ENCODE measurements at places on chromosomes 3 and 15. TPM values are rescaled to one million over a fixed set of nuclear protein-coding genes. Genes with fewer than 3 reads are reported as not detected.

- DNase-seq, result peak; percentile 56
Observed at GRCh38 chr15:42046597-42046996, 25.8 kb upstream of the PLA2G4E start.

DNA sequence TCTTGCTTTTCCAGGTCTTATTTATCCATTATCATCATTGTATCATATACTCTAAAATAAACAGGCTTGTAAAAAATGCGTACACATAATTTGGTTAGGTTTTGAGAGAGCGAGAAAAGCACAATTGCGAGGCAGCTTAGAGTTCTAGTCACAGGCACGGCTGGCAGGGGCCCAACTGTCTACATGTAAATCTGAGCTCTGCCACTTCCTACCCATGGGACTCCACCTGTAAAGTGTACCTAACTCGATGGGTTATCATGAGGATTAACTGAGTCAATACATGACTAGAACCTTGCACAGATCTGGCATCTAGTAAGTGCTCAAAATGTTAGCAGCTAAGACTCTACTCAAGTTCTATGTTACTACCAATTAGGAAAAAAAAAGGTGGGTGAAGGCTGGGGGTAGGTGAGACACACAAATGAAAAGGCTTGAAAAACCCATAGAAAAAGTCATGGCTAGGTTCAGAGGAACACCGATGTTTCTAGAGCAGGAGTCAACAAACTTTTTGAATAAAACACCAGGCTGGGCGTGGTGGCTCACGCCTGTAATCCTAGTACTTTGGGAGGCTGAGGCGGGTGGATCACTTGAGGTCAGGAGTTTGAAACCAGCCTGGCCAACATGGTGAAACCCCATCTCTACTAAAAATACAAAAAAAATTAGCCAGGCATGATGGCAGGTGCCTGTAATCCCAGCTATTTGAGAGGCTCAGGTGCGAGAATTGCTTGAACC lies 36.2 kb downstream of the GLB1 start:
- no peak for DNase-seq

DNA sequence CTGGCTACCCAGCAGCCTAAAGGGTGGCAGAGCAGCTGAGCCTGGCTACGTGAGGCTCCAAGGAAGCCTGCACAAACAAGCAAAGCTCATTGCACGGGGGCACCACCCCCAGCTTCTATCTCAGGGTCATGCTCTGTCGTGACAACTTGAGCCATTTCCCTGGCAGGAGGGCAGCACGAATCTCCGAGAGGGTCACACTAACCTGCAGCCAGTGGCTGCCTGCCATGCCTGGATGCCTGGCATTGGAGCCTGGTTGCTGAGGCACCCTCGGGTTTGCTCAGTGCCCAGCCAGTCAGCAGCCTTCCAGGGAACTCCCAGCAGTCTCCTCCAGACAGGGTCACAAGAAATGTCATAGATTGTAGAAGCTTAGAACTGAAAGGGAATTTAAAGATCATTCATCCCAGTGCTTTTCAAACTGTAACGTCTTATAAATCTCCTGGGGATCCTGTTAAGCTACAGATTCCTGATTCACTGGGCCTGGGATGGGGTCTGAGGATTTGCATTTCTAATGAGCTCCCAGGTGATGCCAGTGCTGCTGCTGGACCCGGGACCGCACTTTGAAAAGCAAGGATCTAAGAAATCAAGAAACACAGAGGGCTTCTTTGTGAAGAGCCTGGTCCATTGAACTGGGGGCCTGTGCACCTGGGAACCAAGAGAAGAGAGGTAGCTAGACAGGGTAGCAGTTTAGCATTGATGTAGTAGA lies 48.4 kb downstream of the TMEM266 start:
- no peak for DNase-seq

- DNase-seq, result peak; percentile 37
Observed at GRCh38 chr15:43105077-43105736, 631 bp downstream of the UBR1 start.

DNA sequence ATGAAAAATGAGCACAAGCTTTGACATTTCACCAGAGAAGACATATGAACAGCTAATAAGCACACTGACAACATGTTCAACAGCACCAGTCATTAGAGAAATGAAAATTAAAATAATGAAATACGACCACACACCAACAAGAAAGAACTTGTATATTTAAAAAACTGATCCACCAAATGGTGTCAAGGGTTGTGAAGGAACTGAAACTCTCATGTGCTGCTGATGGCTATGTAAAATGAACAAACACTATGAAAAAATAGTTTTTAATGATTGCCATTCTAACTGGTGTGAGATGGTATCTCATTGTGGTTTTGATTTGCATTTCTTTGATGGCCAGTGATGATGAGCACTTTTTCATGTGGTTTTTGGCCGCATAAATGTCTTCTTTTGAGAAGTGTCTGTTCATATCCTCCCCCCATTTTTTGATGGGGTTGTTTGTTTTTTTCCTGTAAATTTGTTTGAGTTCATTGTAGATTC lies 193.8 kb downstream of the SCAPER start:
- no peak for DNase-seq

DNA sequence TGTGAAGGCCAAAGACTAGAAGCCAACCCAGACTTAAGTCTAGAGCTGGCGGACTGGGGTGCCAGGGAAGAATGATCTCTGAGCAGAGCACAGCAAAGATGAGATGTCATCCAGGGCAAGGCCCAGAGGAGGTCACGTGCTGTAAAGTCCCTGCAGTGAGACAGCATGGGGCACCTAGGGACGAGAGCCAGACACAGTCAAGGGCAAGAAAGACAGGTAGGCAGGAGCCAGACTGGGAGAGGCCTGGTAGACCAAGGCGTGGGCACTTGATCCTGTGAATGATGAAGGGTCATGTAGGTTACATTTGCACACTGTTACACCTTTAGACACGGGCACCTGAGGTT lies 379.7 kb upstream of the PROK2 start:
- no peak for DNase-seq

DNA sequence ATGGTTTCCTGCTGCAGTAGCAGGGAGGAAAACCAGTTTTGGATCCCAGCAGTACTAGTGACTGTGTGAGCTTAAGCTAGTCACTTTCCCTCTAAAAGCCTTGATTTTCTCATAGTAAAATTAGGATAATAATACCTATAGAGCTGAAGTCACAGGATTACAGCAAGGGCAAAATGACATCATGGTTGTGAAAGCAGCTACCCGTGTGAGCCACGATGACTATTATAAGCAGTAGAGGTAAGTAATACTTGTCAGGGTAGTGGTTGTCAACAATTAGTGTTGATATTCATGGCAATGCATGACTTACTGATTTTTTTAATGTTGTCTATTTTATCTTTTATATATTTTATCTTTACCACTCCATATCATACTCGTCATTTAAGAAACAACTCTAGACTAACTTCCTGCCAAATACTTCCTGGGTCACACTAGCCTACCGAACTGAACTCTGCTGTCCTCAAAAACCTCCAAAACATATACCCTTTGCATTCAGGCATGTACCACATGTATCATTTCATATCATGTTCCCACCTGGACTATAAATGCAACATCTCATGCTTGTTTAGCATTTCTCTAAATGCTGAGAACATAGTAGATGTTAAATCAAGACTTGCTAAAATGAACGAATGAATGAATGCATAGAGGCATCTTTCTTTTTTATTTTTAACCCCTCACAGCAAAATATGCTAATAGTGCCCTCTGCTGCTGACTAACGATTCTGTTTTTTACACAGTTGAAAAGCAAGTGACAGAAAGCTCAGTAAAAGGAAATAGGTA lies 172.6 kb downstream of the P3H2 start:
- DNase-seq, result peak; percentile 94

GRCh38 chr3:192696943-192697587 lies 30.3 kb downstream of the FGF12 start:
- DNase-seq, result no peak

DNA sequence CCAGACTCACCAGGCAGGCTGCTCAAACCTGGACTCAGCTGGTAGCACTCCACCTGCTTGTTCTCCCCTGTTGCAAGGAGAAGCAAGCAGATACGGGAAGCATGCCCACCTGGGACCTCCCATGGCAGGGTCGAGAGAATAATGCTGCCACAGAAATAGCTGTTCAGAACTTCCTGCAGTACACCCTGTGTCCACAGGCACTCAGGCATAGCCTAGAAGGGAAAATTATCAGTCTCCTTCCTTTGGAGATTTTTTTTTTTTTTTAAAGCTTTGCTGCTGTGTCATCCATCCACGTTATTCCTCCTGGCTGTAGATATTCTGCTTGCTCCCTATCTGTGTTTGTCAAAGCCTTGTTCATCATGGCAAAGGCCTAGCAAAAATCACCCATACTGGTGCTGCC lies 32.7 kb upstream of the RPS17 start:
- DNase-seq, result no peak

DNA sequence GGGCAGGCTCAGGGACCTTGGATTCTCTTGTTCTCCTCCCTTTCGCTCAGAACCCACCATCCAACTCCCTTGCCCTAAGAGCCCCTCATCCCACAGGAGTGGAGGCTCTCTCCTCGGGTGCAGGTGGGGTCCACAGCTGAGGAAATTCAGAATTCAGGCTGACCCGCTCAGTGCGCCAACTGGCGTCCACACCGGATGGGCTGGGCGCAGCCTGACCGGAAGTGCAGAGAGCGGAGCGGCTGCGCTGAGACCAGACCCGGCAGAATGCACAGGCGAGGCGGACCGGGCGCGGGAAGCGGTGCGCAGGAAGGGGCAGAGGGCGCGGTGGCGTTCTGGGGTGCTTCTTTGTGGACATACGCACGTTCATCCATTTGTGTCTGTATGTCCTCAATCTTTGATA lies 210.4 kb upstream of the NDN start:
- no peak for DNase-seq

- peak; percentile 43 for DNase-seq
Observed at GRCh38 chr3:14989943-14990779, 42.8 kb downstream of the NR2C2 start.

DNA sequence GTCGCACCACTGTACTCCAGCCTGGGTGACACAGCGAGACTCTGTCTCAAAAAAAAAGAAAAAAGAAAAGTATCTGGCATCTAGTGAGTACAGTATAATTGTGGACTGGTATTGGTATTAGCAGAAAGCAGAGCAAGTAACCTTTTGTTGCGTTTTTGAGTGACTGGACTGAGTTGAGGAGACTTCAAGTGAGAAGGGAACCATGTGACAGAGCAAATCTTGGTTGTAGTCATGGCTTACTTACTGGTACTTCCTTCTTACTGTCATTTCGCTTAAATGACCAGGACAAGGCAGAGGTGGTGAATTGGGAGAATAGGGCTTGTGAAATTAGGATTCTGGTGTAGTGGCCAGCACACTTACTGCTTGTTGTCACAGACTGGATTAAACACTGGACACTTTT lies 20.6 kb downstream of the RTF1 start:
- DNase-seq, result no peak

- no peak for DNase-seq
Observed at GRCh38 chr15:43794269-43795037, 2.3 kb downstream of the SERF2 start.

- DNase-seq, result no peak
Observed at GRCh38 chr3:133538154-133538553, 35.3 kb upstream of the CDV3 start.

DNA sequence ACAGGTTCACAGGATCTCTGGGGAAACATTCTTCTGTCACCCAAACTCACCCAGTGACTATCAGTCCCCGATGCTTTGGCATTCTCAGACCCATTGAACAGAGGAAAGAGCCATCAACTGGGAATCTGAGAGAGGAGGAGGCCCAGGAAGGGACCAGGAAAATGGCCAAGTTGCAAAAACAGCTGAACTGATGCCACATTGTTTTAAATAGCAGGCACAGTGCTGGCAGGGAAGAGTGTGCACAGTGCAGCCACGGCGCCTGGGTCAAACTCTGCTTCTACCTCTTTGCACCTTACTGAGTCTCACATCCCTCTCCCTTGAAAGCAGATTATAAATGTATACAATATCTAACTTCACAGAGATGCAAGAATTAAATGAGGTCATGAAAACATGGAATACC lies 66.4 kb downstream of the SRGAP3 start:
- DNase-seq, result no peak

The MCF2L2 gene
- total RNA-seq, result 0.26 TPM

The EPHA6 gene
- total RNA-seq, result 0.64 TPM

The FAM81A gene
- 0.26 TPM for total RNA-seq

The SRGAP3 gene
- 16.5 TPM for total RNA-seq

Measured in bronchial epithelial cell (primary cell).